NCI-H748 treated with DMSO at 0.1 percent for 48 hours (cell line): ENCODE measurements at places on chromosomes 6 and 20.

GRCh38 chr6:155221086-155221485 is 42.7 kb upstream of the CLDN20 start:
- no peak for DNase-seq

DNA sequence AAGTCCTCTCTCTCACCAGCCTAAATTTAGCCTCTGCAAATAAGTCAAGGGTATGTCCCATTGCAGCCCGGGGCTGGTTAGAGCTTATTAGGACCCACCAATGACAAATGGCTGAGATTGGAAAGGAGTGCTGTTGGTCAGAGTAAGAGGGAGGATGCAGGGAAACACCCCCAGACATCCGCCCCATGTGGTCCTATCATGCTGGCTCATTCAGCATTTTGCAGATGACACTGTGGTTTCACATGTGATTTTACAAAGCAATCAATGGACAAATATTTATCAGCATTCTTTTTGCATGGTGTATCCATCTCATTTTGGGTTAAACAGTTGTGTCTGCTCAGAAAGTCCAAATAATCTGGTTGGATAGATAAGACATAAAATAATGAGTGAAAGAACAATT is 152.2 kb upstream of the EXOC2 start:
- no peak for DNase-seq

- DNase-seq = no peak
Observed at GRCh38 chr6:84280030-84280429, 52.6 kb upstream of the CEP162 start.

GRCh38 chr20:53224851-53225250 is 252.7 kb downstream of the TSHZ2 start:
- DNase-seq = no peak

GRCh38 chr6:157952861-157953351 is 28.8 kb upstream of the SYNJ2 start:
- no peak for DNase-seq

DNA sequence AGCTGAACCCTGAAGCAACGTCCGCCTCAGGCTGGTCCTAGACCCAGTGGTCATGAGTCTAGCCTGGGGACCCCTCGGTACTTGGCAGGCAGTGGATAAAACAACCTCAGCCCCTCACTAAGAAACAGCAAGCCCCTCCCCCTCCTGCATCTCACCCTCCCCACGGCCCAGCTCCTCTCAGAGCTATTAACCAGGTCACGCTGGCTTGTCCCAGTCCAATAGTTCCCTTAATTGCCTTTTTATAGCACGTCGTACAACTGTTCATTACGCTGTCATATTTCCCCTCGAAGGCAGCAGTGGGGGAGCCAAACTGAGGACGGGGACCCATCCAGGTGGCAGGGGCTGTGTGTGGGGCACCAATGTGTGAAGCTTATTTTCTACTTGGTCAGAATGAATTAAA is 8.6 kb upstream of the SLC32A1 start:
- DNase-seq = no peak

GRCh38 chr20:49345524-49345923 is 67.7 kb upstream of the ZNFX1 start:
- DNase-seq = no peak
